Urothelium cell line (cell line): ENCODE measurements at places on chromosomes 6 and 20.

DNA sequence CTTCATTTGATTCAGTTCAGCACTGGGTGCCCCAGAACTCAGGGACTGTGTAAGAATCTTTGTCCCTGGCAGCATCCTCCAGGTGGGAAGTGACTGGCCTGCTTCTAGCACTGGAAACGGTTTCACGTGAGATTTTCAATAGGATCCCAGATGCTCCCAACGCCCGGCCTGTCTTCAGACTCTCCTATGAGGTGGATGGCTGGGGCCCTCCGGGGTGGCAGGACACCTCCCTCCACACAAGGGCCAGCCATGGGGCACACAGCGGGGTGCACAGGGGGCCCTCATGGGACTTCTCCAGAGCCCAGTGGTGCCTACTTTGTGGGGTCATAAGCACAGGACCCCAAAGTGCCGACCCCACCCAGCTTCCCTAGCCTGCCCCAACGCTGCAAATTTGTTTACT lies 72.8 kb downstream of the SMOC2 start:
- no peak for DNase-seq

DNA sequence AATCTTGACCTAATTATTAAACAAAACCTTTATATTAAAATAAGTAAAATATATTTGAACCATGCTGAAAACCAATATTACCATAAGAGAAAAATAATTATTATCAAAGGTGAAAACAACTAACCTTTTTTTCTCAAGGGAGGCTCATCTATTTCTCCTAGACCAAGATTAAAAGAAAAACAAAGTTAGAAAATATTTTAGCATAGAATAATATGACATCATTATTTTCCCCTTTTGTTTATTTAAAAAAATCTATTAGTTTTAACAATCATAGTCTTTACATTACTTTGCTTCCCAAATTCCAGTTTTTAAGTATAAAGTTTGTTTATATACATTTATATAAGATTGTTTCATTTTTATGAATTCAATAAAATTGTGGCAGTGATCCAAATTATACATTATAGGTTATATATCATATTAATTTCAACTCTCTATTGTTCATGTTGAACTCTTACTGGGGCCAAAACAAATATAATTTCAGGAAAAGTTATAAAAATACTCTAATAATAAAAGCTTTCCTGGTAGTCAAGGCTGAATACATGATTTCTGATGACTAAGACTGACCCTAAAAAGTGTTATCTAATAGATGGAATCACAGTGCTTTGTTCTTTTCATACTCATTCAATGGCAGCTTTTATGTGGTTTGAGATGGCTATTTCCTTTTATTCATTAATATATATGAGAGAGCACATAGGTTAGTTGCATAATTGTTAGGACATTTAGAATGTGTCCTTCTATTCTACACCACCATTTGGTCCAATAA lies 89.4 kb downstream of the TRDN start:
- no peak for DNase-seq

- DNase-seq: no peak
Measured at GRCh38 chr6:88368071-88368787, 202.1 kb upstream of the CNR1 start.

DNA sequence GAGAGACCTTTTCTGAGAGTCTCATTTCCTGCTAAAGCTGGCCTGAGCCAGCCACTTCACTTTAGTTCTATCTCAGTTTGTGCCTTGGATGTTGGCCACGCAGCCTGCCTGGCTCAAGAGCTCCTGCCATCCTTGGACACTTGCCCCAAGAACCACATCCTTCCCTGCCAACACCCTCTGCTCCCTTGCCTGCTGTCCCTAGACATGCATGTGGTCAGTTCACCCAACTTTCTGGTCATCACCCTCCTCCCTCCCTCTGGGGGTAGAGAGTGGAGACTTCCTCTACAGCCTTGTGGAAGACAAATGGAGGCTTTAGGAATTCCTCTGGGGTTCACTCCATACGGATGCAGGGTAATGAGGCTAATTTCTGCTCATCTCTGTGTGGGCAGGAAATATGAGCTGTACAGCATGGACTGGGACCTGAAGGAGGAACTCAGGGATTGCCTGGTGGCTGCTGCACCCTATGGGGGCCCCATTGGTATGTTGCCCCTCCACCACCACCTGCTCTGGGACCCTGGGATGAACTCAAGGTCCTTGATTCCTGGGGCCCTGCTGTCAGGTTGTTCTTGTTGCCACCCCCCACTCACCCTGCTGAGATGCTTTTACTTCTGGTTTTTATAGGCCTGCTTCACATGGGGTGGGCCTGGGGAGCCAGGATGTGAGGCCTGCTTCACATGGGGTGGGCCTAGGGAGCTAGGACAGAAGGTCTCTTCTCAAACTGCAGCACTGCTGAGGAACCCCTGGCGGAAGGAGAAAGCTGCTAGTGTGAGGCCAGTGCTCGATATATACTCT lies 13.8 kb upstream of the PTPRA start:
- DNase-seq: no peak

DNA sequence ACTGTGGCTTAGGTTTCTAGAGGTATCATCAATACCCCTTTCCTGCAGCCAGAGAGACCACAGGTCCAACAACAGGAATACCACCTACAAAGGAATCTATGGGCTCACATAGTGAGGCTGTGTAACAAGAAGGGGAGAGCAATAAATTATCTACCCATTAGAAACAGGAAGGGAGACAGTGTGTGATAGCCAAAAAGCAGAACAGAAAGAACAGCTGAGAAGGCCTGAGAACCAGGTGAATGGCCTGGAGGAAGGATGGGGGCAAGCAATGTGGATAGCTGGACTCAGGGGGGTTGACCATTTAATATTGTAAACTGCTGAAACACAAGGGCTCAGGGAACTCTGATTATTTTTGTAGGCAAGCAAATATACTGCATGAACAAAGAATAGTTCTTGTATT lies 628.2 kb downstream of the COL12A1 start:
- DNase-seq: no peak

DNA sequence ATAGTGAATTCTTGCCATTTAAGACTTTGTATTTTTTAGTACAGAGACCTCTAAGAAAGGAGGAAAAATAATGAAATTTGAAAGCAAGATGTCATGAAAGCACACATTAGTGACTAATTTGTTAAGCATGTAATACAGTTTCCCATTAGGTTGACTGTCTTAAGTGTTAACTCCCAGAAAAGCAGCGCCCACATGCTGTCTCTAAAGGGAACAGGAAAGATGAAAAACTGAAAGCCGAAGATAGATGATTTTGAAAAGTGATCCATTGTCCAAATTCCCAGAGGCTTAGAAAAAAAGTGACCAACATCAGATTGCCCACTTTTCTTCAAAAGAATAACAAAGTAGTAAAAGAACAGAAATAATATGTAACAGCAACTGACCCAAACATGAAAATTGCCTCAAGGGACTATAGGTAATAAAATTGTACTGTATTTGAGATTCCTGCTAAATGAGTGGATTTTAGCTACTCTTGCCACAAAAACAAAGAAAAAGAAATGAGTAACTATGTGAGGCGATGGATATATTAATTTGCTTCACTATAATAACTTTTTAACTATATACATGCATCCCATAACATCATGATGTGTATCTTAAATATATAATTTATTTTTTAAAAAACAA lies 83.2 kb upstream of the OGFRL1 start:
- no peak for DNase-seq

- DNase-seq: no peak
Measured at GRCh38 chr6:31351033-31351380, 6.0 kb downstream of the HLA-B start.

GRCh38 chr6:167214206-167214605 lies 56.4 kb upstream of the GPR31 start:
- DNase-seq: no peak

- no peak for DNase-seq
Measured at GRCh38 chr6:40912158-40912946, 126.7 kb downstream of the UNC5CL start.

GRCh38 chr20:16601047-16601446 lies 27.8 kb upstream of the KIF16B start:
- no peak for DNase-seq

- DNase-seq: no peak
Measured at GRCh38 chr6:101486124-101486523, 92.6 kb downstream of the GRIK2 start.

DNA sequence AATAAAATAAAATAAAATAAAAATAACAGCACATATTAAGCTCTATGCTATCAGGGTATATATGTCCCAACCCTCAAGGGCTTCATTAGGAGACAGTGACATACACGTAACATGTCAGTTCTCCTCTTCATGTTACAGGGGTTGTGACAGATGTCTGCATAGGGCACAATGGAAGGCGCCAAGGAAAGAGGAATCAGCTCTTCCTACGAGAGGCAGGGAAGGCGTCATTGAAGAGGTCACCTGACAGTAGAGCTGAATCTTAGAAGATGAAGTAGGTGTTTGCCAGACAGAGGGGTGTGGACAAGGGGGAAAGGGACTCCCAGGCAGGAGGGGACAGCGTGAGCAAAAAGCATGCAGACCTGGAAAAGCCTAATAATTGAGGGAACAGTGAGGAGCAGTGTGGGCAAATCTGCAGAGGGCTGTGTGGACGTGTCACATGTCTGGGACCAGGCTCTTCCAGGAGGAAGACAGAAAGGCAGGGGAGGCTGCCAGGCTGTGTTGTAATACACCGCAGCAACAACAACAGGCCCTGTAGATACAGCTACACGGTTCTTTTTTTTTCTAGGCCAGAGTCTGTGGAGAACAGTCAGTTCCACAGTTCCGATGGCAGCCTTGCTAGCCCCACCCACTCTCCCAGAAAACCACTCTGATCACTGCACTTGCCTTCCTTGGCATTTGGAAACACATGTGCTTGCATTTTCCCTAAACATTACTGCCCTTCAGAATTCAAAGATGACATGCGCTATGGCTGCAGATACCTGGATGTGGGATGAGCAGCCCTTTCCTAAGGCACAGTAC lies 2.5 kb upstream of the FKBP5 start:
- no peak for DNase-seq

DNA sequence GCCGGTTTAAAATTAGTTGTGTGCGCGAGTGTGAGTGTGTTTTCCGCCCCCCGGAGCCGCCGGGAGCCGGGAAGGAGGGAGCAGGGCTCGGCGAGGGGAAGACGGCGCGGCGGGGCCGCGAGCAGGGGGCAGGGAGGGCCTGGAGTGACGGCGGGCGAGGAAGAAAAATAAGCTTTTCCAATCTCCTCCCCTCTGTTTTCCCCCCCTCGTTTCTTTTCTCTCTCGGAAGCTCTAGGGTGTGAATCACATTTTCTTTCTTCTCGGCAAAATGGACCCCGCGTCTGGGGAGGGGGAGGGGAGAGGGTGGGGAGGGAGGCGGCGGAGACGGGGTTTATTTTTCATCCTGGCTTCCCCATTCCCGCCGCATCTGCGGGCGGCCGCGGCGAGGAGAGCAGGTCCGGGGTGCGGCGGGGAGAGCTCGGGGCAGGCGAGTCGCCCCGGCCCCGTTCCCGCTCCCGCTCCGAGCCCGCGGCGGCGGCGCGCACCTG lies 881 bp downstream of the BICRAL start:
- no peak for DNase-seq

- DNase-seq: no peak
Measured at GRCh38 chr6:90650041-90650940, 63.4 kb upstream of the MAP3K7 start.
